A375 (cell line): ENCODE measurements at places on chromosomes 6 and 20. TPM values are rescaled to one million over a fixed set of nuclear protein-coding genes. Genes with fewer than 3 reads are reported as not detected.

The CRISP2 gene
- 0.29 TPM in 1 of 2 replicates, not detected in the other for total RNA-seq

The CTAGE9 gene
- not detected in 2 replicates for total RNA-seq

The LAMA4 gene
- 108 and 128 TPM in 2 replicates for total RNA-seq

The C20orf141 gene
- total RNA-seq, result 1.7 TPM in 1 of 2 replicates, not detected in the other

The PNLDC1 gene
- total RNA-seq, result not detected in 2 replicates

The RSPH9 gene
- not detected in 2 replicates for total RNA-seq

The KIF6 gene
- 2.5 and 2.7 TPM in 2 replicates for total RNA-seq

The TPX2 gene
- total RNA-seq, result 122 and 126 TPM in 2 replicates

The POU5F1 gene
- 0.21 TPM in 1 of 2 replicates, not detected in the other for total RNA-seq

The BPI gene
- not detected in 2 replicates for total RNA-seq

The OPN5 gene
- not detected in 2 replicates for total RNA-seq

The C20orf144 gene
- total RNA-seq, result 0.04 TPM in 1 of 2 replicates, not detected in the other

The CRYBG1 gene
- 16.7 and 18.0 TPM in 2 replicates for total RNA-seq

The CFAP61 gene
- 0.13 and 0.19 TPM in 2 replicates for total RNA-seq

The GPR6 gene
- total RNA-seq, result not detected in 2 replicates

The COL11A2 gene
- 4.9 and 7.6 TPM in 2 replicates for total RNA-seq

The CLDN20 gene
- 0.11 TPM in 1 of 2 replicates, not detected in the other for total RNA-seq

The PTGIS gene
- total RNA-seq, result 0.05 and 0.08 TPM in 2 replicates

The KCNK16 gene
- not detected in 2 replicates for total RNA-seq

The MYLK2 gene
- total RNA-seq, result 2.1 and 2.3 TPM in 2 replicates

The COL21A1 gene
- total RNA-seq, result 0.13 and 0.53 TPM in 2 replicates

The ADGB gene
- total RNA-seq, result not detected in 2 replicates

The OR2J3 gene
- not detected in 2 replicates for total RNA-seq

The CCN6 gene
- 1.1 and 2.5 TPM in 2 replicates for total RNA-seq

The HDGFL1 gene
- not detected in 2 replicates for total RNA-seq

The GPR63 gene
- 0.69 and 0.72 TPM in 2 replicates for total RNA-seq

The CASS4 gene
- 0.03 and 0.04 TPM in 2 replicates for total RNA-seq

The LINC00237 gene
- not detected in 2 replicates for total RNA-seq
